ENCODE measurements at places on chromosomes 6 and 20.

GRCh38 chr6:36980876-36981619, 4.9 kb downstream of the MTCH1 start:
- DNase-seq, result no peak

DNA sequence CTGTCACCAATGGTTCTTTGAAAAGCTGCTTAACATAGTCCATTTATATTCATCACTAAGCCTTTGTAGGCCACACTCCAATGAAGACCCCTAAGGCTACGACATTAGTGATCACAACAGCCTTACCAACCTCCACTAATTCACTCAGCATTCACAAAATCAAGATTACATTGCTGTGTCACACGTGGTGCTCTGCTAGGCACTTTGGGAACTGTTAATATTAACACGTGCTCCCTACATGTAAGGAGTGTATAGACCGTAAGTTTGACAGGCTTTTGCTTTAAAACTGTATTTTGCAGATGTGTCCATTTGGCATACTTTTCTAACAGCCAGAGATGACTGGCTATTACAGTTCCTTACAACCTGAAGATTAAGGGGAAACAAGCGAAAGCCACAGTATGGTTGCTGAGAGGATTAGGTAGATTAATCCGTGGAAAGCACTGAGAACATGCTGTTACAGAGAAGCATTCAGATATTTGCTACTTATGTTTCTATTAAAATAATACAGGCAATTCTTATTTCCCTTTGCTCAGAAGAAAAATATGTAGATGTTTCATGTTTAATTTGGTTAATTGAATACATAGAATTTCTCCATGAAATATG, 69.7 kb downstream of the SAMD3 start:
- no peak for DNase-seq

GRCh38 chr20:63612276-63612931, 14.5 kb downstream of the GMEB2 start:
- no peak for DNase-seq

DNA sequence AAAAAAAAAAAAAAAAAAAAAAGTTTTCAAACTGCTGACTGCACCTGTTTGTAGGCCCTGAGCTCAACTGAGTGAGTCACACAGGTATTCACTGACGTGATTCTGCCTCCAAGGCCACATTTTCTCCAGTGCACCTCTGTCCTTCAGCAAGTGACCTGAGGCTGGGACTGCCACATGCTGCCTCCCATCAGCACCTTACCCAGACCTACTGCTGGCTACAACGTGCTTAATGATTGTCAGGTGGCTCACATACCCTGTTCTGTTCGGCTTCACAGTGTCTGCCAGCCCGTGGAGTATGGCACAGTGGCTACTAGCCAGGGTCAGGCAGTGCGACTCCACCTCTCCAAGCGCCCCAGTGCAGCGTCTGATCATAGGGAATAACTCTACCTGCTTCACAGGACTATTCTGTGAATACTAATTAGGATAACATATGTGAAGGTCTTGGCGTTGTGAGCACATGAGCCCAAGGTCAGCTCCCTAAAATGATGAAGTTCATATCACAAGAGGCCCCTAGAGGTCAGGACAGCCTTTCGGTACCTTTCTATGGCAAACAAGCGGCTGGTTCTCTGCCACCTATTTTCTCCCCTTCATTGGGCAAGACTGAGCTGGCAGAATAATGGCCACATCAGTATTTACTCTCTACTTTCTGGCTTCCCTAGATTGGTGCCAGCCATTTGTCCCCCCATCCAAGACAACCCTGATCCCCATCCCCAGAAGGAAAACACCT, 28.1 kb downstream of the RIPOR3 start:
- peak; percentile 20 for DNase-seq

GRCh38 chr20:44962483-44962882, 2.3 kb upstream of the TOMM34 start:
- no peak for DNase-seq

GRCh38 chr6:34486106-34486740, 20.3 kb downstream of the PACSIN1 start:
- no peak for DNase-seq

- DNase-seq, result no peak
Observed at GRCh38 chr20:58014628-58015315, 213.7 kb downstream of the ANKRD60 start.

- no peak for DNase-seq
Observed at GRCh38 chr6:169895000-169895759, 143.8 kb downstream of the ERMARD start.

DNA sequence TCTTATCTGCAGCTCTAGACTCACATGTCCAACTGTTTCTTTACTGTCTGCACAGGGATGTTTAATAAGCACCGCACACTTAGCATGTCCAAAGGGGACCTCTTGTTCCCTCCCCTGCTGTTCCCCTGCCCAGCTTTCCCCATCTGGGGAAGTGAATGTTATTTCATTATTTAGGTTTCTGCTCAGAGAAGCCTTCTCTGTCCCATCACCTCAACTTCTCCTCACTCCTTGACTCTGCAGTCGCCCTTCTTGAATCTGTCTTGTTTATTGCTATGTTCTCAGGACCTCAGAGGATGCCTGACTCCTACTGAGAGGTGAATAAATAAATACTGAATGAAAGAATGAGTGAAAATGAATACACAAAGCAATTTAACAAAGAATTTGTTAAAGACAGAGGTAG, 121.0 kb downstream of the SASH1 start:
- DNase-seq, result no peak

DNA sequence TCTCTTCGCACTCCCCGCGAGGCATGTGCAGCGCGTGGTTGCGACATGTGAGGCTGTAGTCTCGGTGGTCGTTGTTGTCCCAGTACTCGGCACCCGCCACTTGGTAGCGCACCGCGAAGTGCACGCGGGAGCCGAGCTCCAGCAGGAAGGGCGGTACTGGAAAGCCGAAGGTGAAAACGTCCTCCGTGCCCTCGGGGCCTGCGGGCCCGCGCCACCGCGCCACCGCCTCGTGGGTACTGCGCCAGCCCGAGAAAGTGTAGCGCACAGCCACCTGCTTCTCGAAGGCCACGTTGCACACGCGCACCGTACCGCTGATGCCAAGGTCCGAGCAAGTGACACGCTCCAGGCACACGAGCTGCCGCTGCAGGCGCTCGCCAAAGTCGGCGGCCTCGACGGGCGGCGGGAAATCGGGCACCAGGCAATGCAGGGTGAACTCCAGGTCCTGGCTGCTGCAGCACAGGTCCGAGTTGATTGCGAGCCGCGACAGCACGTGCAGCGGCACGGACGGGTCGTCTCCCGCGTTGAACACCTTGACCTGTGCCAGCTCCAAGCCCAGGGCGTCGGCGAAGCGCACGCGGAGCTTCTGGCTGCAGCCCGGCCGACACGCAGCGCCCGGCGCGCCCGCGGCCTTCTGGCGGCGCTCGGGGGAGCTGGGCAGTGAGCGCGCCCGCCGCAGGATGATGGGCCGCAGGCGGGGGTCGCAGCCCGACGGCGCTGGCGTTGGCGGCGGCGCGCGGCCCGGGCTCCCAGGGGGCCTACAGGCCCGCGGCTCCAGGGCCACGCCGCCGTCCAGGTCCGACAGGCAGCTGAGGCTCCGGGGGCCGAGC, 840 bp downstream of the PPP1R3D start:
- no peak for DNase-seq

GRCh38 chr20:40949346-40949745, 79.3 kb upstream of the TOP1 start:
- DNase-seq, result no peak

DNA sequence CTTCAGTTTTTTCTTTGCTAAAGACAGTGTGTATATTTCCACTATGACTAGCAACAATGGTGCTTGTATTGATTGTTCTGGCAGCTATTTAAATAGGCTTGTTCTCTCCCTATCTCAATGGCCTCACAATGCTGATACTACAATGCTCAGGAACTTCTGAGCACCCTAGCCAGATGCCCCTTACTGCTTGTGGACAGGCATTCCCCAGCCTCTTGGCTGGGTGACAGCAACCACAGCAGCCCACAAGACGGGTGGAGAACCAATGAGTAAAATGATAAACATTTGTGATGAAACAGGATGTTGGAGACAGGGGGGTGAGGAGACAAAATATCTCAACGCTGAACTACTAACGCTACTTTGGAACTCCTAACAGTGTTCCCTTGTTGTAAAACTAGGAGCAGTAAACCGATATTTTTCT, 42.3 kb downstream of the HIVEP2 start:
- DNase-seq, result peak; percentile 62

DNA sequence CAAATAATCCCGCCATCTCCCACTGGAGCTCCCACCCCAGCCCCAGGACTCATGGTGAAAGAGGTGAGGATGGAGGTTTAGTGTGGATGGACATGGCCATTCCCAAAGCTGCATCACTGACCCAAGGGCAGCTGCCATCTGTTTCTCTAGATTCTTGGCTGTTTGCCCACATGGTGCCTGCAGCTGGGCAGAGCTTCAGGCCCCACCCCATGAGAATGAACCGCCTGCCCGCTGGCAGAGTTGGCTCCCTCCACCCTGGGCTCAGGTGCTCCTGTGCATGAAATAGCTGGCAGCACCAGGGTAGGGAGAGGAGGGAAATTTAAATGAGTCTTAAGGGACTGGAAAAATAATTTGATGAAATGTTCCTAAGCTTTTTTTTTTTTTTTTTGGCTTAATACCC, 17.4 kb downstream of the SCML4 start:
- DNase-seq, result no peak

DNA sequence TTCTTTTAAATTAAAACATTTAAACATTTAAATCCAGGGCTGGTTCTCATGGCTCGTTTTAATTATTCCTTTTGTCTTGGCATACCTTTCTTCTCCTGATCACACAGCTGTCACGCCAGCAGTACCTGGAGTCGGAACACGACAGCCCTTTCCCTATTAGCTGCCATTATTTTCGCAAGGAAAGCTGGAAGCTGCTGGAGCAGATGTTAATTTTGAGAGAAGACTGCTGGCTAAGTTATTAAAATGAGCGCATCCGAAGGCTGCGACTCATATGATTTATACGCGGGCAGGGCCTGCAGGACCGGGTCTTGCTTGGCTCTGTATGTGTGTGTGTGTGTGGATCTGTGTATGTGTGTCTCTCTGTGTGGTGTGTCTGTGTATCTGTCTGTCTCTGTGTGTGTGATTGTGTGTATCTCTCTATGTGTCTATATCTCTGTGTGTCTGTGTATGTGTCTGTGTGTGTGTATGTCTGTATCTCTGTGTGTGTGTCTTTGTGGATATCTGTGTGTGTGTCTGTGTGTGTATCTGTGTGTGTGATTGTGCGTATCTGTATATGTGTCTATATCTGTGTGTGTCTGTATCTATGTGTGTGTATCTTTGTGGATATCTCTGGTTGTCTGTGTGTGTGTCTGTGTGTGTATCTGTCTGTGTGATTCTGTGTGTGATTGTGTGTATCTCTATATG, 191.5 kb downstream of the CDH4 start:
- no peak for DNase-seq

DNA sequence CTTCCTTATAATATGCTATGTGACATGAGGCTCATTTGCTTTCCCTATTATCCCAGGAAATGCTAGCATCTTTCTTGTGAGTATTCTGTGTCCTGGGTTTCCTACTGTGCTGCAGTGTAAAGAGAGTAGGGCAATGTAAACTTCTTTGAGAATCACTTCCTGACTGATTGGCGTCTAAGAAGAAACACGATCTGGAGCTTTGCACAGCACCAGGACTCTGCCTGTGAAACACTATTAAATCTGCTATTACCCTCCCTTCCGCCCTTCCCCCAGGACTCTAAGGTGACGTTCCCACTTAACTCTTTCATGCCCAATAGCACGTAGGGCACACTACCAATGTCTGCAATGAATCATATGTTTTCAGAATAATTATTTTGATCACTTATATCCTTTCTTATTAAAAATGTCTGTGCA, 607.3 kb upstream of the CITED2 start:
- DNase-seq, result peak; percentile 19

DNA sequence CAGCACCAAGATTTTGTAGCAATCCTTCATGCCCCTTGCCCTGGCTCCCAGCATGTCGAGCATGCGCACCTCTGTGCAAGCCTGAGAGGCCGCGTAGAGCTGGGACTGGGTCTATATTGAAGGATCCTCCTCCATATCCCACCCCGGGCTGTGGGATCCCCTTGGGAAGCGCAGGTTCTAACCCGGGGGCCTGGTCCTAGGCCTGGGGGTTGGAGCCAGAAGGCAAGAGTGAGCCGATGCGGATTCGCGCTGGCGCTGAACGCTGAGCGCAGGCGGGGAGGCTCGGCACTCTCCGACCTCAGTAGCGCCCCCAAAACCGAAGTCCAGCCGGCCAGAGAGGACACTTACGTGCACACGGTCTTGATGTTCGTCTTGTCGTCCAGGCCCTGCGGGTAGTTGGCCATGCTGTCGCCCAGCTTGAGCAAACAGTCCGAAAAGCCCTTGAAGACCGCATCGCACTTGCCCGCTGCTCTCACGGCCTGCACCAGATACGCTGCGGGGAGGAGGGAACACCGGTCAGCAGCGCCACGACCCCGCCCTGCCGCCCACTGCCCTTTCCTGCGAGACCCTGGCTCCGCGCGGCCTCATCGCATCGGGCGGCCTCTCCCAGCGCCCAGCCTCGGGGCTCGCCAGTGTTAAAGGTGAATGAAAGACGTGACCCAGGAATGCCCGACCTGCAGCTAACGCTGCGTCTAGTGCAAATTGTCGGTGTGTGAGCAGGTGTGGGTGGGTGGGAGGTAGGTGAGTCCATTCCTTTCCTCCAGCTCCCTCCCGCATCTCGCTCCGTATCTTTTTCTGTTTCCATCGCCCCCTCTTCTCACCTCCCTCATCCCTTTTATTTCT, 4.5 kb downstream of the NRN1 start:
- DNase-seq, result no peak

DNA sequence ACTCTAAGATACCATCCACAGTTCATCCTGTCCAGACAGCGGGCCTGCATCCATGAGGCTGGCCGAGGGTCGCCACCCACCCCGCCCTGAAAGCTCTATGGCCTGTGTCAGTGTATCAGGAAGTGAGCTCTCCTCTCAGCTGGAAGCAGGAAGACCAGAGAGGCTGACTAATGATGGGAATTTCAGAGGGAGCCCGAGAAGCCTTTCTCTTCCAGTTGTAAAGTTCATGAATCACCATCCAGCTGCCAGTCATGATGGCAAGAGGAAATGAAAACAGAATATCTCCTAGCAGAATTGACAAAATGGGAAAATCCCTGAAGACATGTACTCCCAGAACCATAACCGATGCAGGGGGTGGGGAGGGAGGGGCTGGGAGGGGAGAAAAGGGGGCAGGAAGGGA, 109.6 kb upstream of the RPS6KA2 start:
- no peak for DNase-seq

DNA sequence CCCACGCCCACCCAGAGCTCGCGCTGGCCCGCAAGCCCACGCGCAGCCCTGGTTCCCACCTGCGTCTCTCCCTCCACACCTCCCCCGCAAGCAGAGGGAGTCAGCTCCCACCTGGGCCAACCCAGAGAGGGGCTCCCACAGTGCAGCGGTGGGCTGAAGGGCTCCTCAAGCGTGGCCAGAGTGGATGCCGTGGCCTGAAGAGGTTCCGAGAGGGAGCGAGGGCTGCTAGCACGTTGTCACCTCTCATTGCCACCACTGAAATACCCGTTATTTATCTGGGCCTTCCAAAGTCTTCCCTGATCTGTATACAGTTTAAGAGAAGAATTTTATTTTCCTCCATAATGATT, 88.3 kb upstream of the MYLIP start:
- DNase-seq, result no peak

All from Ammon's horn (tissue), 1 donor.